ENCODE measurements at places on chromosomes 1 and 21.

- DNase-seq: no peak
Measured at GRCh38 chr21:45886610-45887026, 95.0 kb upstream of the COL6A1 start.

GRCh38 chr1:23868557-23869016, 497 bp upstream of the FUCA1 start:
- no peak for DNase-seq

DNA sequence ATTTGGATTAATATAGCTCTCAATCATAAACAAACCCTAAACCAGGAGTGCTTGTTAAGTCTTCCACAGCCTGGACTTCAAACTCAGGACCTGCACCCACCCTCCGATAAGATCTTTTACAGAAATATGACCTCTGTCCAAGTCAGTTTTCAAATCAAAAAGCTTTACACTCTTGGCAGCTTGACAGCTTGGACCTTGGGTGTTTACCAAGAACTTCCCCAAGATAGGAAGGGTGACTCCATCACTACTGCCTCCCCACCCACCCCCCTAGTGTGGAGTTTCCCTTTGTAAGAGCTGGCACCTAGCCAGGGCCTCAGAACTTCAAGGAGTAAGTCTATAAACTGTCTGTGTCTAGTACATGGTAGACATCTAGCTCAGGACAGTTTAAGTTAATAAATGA, 9.6 kb downstream of the BCAR3 start:
- DNase-seq: no peak

GRCh38 chr1:201167041-201167991, 13.0 kb upstream of the TMEM9 start:
- no peak for DNase-seq

GRCh38 chr1:115879977-115880376, 39.1 kb upstream of the NHLH2 start:
- DNase-seq: no peak

DNA sequence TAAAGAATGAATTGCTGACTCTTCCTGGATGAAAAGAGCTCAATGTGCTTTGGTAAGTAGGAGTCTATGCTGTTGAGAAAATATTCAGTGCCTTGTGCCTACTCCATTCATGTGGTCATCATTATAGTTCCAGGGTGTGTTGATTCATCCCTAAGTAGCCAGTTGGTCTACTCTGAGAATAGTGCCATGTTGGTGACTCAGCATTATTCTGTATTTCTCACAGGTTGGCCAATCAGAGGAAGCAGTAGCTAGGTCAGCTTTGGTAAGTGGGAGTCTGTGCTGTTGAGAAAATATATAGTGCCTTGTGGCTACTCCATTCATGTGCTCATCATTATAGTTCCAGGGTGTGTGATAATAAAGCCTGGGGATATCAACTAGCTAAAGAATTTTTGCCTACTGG, 397.3 kb downstream of the AGBL4 start:
- DNase-seq: no peak

DNA sequence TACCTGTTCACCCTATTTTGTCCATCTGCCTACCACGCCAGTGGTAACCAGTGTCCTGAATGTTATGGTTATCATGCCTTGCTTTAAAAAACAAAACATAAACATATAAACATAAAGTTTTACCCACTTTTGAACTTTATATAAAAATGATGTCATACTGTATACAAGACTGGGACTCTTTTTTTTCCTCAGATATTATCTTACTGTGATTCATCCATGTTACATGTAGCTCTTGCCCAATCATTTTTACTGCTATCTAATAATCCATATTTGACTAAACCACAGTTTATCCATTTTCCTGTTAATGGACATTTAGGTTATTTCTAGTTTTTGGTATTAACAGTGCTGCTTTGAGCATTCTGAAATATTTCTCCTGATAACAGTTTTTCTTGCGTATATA, 78.8 kb downstream of the GPR161 start:
- DNase-seq: no peak

DNA sequence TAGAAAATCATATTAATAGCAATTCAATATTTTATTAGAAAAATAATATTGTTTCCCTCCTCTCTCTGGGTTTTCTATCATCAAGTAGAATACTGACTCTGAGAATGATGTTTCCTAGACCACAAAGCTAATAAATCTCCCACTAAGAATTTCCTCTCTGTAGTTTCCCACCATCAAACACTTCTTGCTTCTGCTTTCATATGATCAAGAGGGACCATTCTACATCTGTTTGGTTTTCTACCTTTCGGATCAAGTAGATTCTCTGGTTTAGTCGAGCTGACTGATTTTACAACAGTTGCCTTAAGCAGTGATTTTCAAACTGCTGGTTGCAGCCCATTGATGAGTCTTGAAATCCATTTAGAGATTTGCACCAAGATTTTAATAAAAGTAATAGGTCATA, 240.2 kb upstream of the PTBP2 start:
- DNase-seq: no peak

GRCh38 chr21:35020902-35021301, 28.2 kb downstream of the RUNX1 start:
- DNase-seq: no peak

DNA sequence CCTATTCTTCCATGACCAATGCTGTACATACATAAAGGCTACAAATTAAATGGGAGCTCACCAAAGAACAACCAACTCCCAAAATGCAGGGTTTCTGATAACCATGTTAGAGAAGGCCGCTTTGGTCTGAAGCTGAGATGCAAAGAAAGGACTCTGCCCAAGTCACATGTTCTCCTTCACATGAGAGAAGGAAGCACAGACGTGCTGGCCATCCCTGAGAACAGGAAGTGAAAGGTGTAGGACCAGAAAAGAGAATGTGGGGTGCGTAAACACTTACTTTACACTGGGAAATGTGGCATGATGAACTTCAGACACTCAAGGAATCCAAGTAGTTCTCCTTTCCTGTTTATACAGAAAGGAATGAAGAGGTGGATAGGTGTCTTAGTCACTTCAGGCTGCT, 31.7 kb upstream of the TADA1 start:
- DNase-seq: no peak

GRCh38 chr1:240091614-240092300, at the start of gene FMN2:
FMN2 (plus strand) TSS chr1:240091883; CDS start chr1:240092110, 227 bp downstream.
- no peak for DNase-seq
